ENCODE measurements at places on chromosomes 1 and 21.

DNA sequence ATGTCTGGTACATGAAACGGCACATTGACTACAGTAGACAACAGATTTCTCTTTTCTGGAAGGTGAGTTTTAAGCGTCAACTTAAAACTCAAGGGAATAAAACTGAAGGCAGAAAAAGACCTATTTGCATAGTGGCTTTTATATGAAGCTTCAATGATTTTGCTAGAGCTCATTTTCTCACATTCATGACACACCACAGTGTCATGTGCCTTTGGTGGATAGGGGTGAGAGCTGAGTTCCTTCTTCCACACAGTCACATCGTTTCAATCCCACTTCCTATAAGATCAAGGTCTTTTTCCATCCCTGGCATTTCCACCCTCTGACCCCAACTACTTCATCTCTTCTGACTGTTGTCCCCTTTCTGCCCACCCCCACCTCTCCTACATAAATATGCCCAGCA lies 31.0 kb downstream of the IL12RB2 start:
- no peak for DNase-seq

GRCh38 chr1:88321706-88322105 lies 362.4 kb upstream of the PKN2 start:
- DNase-seq: peak; percentile 60

- no peak for DNase-seq
Observed at GRCh38 chr1:161772397-161772796, 6.3 kb downstream of the ATF6 start.

- no peak for DNase-seq
Observed at GRCh38 chr1:81149649-81150325, 650.9 kb upstream of the ADGRL2 start.

GRCh38 chr1:7008331-7008730 lies 223.1 kb downstream of the CAMTA1 start:
- no peak for DNase-seq

DNA sequence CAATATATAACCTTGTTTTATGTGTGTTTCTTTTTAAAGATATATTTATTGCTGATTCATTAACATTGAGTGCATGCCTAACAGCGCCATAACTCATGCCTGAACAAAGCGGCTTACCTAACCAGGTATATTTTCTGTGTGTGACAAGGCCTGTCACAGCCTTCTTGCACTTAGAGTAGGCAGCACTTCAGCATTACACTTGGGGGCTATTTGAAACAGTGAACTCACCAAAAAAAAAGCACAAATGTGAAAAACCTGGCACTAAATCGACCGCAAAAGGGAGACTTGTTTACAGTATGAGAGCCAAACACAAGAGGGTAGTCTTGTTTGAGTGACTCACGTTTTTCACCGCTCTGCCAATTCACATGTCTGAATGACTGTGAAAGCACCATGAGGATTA lies 111.7 kb downstream of the DISP1 start:
- DNase-seq: no peak

GRCh38 chr1:117189726-117190125 lies 21.0 kb downstream of the VTCN1 start:
- DNase-seq: no peak

- no peak for DNase-seq
Observed at GRCh38 chr1:30275926-30276764, 447.2 kb downstream of the MATN1 start.

DNA sequence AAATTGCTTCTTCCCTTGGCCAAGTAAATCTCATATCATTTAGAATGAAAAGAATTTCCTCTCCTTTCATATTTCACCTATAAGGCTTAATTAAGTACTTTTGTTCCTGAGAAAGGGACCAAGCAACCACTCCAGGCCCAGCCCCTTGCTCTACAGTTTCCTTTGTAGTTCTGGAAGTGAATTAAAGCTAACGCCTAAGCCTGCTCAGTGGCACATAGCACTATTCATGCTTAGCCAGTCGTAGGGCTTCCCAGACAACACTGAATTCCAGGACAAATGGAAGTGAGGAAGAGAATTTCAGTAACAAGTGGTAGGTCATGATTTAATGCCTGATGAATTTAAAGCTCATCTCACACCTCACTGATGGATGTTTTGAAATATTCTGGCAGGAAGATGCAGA lies 73.3 kb downstream of the RPAP2 start:
- DNase-seq: no peak

All from renal cortex interstitium (tissue), 15 donors.